ENCODE measurements at places on chromosomes 7 and 10.

GRCh38 chr10:107814865-107815487 lies 650.5 kb upstream of the SORCS1 start:
- DNase-seq = no peak

- no peak for DNase-seq
These were observed 190.6 kb downstream of the TMEM178B start for GRCh38 chr7:141264511-141264910.

- DNase-seq = no peak
These were observed 604.9 kb upstream of the ADARB2 start for GRCh38 chr10:2342206-2342605.

- DNase-seq = peak; percentile 85
These were observed 39.9 kb downstream of the RBM17 start for GRCh38 chr10:6128591-6129251.

GRCh38 chr7:19663816-19664462 lies 44.9 kb downstream of the POLR1F start:
- DNase-seq = no peak

DNA sequence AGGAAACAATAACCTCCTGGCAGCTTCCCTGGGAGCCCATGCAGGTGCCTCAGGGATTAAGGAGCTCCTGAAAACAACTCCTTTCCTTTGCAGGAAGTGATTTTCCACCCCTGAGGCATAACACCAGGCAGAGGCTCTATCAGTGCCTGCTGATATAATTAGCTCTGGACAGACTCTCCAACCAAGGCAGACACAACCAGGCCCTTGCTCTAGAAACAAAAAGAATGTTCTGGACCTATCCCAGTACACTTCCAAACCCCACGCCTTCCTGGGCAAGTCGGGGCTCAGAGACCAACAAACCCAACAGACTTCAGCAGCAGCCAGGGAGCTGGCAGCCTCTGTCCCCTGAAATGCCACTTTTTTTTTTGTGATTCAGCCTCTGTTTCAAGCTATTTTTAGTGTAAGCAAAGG lies 247.1 kb downstream of the KCNMA1 start:
- no peak for DNase-seq

DNA sequence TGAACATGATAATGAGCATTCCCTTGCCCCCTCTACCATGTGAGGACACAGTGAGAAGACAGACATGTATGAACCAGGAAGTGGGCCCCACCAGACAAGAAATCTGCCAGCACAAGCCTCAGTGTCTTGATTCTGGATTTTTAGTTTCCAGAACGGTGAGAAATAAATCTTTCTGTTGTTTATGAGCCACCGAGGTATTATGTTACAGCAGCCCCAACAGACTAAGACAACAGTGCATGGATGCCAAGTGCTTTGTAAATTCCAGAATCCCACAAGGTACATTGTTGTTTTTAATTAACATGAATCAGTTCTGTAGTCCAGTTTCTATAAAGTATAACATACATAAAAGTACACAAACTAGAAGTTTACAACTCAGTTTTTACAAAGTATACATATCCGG lies 162.2 kb downstream of the ARHGAP21 start:
- DNase-seq = no peak

DNA sequence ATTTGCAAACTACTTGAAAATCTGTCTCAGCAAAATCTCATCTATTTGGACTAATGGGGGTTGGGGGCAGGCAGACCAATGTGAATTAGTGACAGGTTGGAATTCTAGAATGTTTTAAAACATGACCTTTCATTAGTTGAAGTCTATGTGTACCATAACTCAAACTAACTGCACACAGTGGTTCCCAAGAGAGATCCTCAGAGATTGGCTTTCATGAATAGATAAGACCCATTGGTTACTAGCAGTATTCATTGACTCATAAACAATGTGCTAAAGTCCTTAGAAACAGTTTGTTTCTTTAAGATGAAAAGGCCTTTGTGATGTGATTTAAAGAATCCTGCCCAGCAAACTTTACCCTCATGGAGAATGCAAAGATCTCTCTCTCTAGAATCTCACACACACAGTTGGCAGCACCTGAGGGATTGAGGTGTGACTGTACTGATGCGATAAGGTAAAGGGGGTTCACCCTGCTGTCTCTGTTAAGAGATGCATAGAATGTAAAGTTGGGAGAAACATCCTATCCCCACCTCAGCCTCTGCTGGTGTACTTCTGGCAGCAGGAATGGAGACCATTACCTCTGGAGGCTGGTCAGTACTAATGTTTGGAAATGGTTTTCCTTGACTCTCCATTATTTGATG lies 70.7 kb downstream of the ZNF92 start:
- DNase-seq = no peak

- no peak for DNase-seq
These were observed 126.1 kb downstream of the ELAPOR2 start for GRCh38 chr7:86933295-86933845.

- DNase-seq = no peak
These were observed 28.7 kb upstream of the RSBN1L start for GRCh38 chr7:77667459-77668086.

- no peak for DNase-seq
These were observed 18.1 kb downstream of the ZNF786 start for GRCh38 chr7:149072438-149072775.

DNA sequence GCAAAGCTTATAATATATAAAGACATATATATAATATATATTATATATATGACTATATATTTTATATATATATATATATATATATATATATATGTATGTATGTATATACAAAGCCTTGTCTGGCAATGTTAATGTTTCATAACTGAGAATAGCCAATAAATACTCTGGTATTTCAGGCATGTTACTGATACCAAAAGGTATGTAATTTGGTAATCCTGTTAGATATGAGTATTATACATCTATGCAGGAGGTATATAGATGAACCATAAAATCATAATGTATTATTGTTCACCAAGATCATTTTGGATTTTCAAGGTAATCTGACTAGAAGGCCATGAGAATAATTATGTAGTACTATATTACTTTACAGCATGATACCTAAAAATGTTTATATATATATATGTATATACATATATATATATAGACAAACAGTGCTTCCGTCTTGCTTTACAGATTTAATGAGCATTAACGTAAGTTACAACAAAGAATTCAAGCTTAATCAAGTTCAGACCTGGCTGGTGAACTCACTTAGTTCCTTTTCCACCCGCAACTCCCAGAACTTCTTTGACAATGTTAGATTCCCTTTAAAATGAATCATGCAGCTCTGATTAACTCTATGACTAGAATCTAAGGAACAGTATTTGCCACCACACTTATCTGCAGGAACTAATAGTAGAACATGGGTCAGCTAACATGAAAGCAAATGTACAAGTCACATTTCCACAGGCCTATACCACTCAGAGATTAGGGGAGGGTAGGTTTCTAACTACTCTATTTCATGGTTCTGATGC lies 82.7 kb downstream of the SLC25A13 start:
- no peak for DNase-seq

DNA sequence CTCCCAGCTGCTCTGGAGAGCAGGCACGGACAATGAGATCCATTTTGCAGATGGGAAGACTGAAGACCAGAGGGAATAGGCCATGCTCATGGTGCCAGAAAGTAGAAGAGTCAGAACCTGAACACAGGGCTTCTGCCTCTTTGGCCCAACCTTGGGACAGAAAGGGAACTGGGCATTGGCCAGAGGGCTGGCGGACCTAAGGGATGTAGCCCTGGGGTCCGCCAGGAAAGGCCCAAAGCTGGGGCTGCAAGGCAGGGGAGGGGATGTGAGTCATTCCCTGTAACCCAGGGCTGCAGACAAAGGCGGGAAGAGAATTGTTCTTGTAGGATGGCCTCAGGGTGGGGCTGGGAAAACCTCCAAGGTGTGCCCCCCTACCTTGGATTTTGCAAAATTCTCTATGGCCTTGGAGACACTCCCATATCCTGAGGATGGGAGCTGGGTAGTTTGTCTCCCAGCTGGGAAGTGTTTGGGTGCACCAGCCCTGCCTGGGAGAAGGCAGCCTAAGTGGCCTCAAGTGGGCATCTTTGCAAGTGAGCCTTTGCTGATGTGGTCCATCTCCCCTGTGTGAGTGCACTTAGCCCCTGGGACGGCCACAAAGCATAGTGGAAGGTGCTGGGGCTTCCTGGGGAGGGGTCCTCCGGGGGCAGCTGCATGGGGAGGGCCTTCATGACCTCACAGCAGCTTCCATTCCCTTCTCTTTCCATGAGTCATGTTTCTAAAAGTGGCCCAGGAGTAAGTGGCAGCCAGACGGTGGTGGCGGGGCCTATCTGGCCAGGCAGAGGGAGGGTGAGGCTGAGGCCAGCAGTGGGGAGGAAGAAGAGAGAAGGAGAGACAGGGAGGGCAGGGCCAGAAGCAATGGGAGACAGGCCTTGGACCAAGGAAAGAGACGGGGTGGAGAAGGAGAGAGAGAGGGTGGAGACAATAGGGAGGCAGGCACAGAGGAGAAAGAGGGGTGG lies 9.2 kb downstream of the AQP1 start:
- DNase-seq = no peak

GRCh38 chr10:102665904-102666509 lies 21.7 kb downstream of the TRIM8 start:
- DNase-seq = no peak

DNA sequence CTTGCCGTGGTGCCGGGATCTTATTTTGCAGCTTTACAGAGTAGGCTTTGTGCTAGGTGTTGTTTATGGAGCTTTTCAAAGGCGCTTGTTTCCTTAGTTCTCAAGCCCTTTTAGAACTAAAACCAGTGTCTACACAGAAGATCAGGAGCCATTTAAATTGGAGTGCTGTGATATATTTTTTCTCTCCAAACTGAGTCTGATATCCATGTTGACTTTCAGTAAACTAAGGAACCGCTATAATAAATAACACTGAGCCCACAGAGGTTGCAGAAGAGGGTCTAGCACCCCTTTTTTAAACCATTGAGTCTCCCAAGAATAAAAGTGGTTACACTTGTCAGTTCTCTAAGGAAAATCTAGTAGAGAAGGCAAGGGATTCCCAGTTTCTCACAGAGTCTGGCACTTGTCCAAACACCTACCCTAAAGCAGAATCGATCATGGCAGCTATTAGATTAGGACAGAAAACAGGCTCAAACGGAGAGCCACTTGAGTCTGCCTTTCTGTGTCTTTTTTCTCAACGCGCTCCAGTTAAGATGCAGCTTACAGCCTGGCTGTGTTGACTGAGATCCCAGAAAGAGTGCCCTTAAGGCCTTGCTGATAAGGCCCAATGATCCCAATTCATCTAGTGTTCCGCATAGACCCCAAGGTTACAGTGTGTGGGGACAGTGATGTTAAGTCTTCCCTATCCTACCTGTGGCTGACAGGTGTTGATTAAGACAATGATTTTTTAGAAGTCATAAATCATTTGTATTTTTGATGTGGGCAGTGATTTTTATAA lies 804 bp downstream of the TMEM106B start:
- DNase-seq = no peak

- no peak for DNase-seq
These were observed 114.1 kb downstream of the CPED1 start for GRCh38 chr7:121102619-121103018.

DNA sequence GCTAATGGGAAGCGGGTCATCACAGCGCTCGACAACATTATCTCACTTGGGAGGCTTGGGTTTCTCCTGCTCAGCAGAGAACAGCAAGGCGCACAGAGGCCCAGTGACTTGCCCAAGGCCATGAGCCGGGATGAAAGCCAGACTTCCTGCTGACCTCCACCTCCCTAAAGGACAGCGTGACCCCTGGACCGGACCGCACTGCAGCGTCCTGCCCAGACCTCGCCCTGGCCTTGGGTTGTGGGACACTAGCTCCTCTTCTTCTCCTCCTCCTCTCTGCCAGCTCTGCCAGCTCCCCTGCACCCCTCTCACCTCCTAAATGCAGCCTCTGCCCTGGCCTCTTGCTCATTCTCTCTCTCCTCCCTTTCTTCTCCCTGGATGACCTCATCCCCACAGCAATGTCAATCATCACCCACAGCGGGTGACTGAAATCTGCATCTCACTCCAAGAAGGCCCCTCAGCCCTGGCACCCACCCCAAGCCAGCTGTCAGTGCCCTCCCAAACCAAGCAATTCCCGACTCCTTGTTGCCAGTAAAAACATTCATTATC lies 19.4 kb downstream of the SPOCK2 start:
- no peak for DNase-seq

- no peak for DNase-seq
These were observed 67.3 kb upstream of the VWDE start for GRCh38 chr7:12470930-12471329.

DNA sequence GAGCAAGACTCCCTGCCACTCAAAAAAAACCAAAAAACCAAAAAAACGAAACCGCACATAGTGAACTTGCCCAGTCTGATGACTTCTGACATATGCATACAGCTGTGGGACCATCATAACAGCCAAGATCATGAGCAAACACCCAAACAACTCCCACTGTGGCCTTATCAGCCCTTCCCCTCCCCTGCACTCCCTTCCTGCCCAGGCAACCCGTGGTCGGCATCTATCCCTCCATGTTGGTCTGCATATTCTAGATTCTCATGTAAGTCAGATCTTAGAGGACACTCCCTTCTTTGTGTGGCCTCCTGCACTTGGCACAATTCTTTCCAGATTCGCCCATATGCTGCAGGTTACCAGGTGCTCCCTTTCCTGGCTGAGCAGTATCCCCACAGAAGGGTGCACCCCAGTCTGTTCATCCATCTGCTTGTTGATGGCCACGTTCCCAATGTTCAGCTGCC lies 72.8 kb downstream of the GNA12 start:
- DNase-seq = peak; percentile 96

- no peak for DNase-seq
These were observed 13.7 kb downstream of the DRGX start for GRCh38 chr10:49382226-49382625.

- no peak for DNase-seq
These were observed 73.2 kb downstream of the PARP12 start for GRCh38 chr7:139989366-139990141.

- DNase-seq = peak; percentile 62
These were observed 58.2 kb upstream of the LYZL2 start for GRCh38 chr10:30687698-30688213.

Measured in bone marrow (tissue), 2 donors.